ENCODE measurements at places on chromosomes 16 and 17.

DNA sequence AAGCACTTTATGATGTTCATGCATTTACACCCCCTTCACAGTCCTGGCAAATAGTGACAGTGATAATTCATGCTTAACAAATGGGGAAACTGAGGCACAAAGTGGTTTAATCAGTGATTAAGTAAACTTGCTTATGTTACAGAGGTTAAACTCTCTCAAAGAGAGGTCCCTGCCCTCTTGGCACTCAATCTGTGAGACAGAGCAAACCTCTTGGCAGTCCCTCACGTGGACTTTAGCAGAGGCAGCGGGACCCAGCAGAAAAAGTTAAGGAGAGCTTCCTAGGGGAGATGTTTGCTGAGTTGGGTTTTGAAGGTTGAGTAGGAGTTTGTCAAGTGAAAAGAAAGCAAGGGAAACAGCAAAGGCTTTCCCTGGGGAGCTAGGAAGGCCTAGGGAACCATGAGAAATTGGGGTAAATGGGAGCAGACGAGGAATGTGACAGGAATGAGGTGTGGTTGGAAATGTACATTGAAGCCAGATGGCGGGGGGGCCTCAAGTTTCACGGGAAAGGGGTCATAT, 10.7 kb downstream of the SOCS1 start:
- no peak for DNase-seq

DNA sequence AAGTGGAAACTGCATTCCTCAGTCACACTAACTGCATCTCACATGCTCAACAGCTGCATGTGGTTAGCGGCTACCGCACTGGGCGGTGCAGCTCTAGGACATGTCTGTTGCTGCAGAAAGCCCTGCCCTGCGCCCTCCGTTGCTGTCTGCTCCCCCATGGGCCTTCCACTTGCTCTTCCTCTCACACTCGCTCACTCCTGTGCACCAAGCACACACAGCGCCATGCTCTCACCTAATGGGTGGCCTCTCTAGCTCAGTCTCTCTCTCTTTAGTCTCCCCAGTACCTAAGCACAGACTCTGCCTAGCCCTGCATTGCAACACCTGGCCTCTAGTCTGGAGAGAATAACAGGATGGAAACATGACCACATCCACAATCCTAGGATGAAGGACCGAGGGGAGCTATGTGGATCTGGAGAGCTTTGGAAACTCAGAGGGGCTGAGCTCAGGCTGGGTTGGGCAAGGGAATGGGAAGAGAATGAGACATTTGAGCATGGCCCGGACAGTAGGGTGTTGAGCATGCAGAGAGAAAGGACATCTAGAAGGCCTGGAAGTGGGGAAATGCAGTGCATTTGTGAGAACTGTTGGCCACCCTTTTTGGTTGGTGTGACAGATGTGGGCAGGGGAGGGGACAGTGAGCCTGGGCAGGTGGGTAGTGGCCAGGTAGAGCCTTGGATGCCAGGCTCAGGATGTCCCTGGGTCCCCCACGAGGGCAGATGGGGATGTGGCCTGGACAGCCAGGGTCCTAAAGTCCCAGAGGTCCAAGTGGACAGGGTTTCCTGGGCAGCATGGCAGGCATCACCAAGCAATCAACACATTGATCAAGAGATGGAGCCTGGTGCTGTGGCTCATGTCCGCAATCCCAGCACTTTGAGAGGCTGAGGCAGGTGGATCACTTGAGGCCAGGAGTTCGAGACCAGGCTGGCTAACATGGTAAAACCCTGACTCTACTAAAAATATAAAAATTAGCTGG, 16.1 kb downstream of the SGCA start:
- peak; percentile 95 for DNase-seq

GRCh38 chr16:87715658-87716057, 50.1 kb downstream of the KLHDC4 start:
- DNase-seq: peak; percentile 22

DNA sequence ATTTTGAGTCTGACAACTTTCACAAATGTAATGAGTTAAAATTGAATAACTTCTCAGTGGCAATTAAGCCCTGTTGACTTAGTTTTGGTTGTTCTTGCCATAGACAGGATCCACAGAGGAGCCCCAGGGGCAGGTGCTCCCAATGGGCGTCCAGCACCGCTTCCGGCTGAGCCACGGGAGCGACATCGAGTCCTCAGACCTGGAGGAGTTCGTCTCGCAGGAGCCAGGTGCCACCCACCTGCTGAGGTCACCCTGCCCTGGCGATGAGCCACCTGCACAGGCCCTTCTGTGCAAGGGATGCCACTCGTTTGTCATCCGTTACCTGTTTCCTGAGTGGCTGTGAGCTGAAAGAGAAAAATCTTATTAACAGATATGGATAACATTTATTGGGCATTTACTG, 10.7 kb downstream of the CCDC40 start:
- no peak for DNase-seq
